ENCODE measurements at places on chromosomes 2 and 18. TPM values are rescaled to one million over a fixed set of nuclear protein-coding genes. Genes with fewer than 3 reads are reported as not detected.

- H3K36me3 ChIP-seq, result no peaks in the 10 kb centered on the region
- DNase-seq, result no peak
- no peaks in the 10 kb centered on the region for H3K4me1 ChIP-seq
- H3K27me3 ChIP-seq, result peaks cover 24% of the 10 kb centered on the region
- H3K27ac ChIP-seq, result no peak overlapping the region
Observed at GRCh38 chr2:176574484-176575236, 305.4 kb downstream of the MTX2 start.

- no peak overlapping the region for H3K4me3 ChIP-seq
- H3K27me3 ChIP-seq, result no peaks in the 10 kb centered on the region
- no peak overlapping the region for H3K27ac ChIP-seq
- no peak for DNase-seq
Observed at GRCh38 chr2:100976061-100976460, 26.0 kb upstream of the RPL31 start.

GRCh38 chr2:205929246-205929942 lies 156.6 kb downstream of the INO80D start:
- H3K4me3 ChIP-seq, result no peak overlapping the region
- peaks cover 9% of the 10 kb centered on the region for H3K4me1 ChIP-seq
- no peak overlapping the region for H3K27ac ChIP-seq
- H3K27me3 ChIP-seq, result peaks cover 33% of the 10 kb centered on the region
- no peaks in the 10 kb centered on the region for H3K36me3 ChIP-seq
- DNase-seq, result no peak

DNA sequence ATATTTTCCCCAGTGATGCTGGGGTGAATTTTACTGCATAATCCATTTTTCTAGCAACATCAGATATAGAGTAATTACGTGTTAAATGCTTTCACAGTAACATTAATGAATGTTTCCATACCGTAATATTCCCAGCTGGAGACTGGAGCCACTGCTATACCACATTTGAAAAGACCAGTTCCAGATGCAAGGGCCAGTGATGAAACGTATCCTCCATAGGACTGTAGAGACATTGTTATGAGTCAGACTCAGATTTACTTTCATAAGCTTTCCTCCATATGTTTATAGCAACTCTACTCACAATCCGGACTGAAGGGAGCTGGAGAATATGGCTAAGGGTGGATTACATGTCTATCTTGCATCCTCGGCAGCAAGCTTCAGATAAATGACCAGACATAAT lies 22.7 kb upstream of the GCG start:
- no peak overlapping the region for H3K4me3 ChIP-seq
- no peaks in the 10 kb centered on the region for H3K36me3 ChIP-seq
- no peaks in the 10 kb centered on the region for H3K4me1 ChIP-seq
- no peak overlapping the region for H3K27ac ChIP-seq
- no peak for DNase-seq

- H3K36me3 ChIP-seq, result no peaks in the 10 kb centered on the region
- H3K27ac ChIP-seq, result no peak overlapping the region
- H3K4me1 ChIP-seq, result peaks cover 6% of the 10 kb centered on the region
- peaks cover 3% of the 10 kb centered on the region for H3K27me3 ChIP-seq
Observed at GRCh38 chr2:174024524-174025270, 59.5 kb upstream of the SP3 start.

DNA sequence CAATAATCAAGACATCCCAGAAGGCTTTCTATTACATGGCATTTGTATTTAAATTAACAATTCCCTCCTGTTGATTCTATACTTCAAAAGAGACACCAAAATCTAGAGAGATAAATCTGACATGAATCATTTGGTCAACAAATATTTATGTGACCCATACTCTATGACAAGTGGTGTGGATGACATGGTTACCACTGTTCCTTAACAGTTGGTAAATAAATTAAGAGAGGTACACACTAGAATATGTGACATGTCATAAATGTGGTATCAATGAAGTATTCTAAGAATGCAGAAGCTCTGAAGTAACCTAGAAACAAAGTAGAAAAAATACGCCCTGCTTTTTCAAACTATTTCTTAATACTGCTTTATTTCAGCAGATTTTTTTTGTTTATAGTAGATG lies 255.4 kb downstream of the EXOC6B start:
- DNase-seq, result no peak
- no peaks in the 10 kb centered on the region for H3K36me3 ChIP-seq
- H3K27me3 ChIP-seq, result no peaks in the 10 kb centered on the region
- no peaks in the 10 kb centered on the region for H3K4me1 ChIP-seq

GRCh38 chr2:74895001-74895400 lies 61.1 kb downstream of the HK2 start:
- no peaks in the 10 kb centered on the region for H3K4me1 ChIP-seq
- H3K27ac ChIP-seq, result no peak overlapping the region
- no peaks in the 10 kb centered on the region for H3K27me3 ChIP-seq
- H3K4me3 ChIP-seq, result no peak overlapping the region
- DNase-seq, result no peak

GRCh38 chr2:74472086-74472944 lies at the start of gene MRPL53:
Gene MRPL53, minus strand, starts transcription at chr2:74472680. Its CDS starts 20 bp downstream, at chr2:74472660.
- H3K4me1 ChIP-seq, result peaks cover 22% of the 10 kb centered on the region
- DNase-seq, result peak; percentile 99
- H3K4me3 ChIP-seq, result peak within 1 kb of the TSS; percentile 99
- H3K27ac ChIP-seq, result peak within 1 kb of the TSS; percentile 98

DNA sequence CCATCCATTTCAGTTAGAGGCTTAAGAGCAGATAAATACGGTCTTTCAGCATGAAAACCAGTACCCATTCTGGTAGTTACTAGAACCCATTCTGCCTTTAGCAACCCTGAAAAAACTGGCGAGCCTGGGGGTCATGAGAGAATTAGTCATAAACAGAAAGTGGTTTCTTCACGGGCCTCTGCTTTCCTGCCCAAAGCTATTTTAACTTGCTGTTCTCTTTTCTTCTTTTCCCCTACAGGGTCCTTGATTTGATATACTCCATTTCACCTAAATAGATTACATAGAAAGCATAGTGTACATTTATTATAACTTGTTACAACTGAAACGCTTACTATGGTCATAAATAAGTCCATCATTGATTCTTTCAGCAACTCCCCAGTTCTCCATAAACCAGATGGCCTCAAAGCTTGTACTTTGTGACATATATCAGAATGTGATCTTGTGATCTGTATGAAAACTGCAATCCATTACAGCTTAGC lies 48.3 kb downstream of the WDFY1 start:
- peak overlapping the region; percentile 42 for H3K4me3 ChIP-seq
- DNase-seq, result no peak
- H3K27me3 ChIP-seq, result no peaks in the 10 kb centered on the region
- peaks cover 62% of the 10 kb centered on the region for H3K36me3 ChIP-seq
- H3K27ac ChIP-seq, result peak overlapping the region; percentile 76
- peaks cover 15% of the 10 kb centered on the region for H3K4me1 ChIP-seq

GRCh38 chr2:44751754-44752479 lies 189.6 kb upstream of the SIX3 start:
- no peaks in the 10 kb centered on the region for H3K27me3 ChIP-seq
- DNase-seq, result no peak

DNA sequence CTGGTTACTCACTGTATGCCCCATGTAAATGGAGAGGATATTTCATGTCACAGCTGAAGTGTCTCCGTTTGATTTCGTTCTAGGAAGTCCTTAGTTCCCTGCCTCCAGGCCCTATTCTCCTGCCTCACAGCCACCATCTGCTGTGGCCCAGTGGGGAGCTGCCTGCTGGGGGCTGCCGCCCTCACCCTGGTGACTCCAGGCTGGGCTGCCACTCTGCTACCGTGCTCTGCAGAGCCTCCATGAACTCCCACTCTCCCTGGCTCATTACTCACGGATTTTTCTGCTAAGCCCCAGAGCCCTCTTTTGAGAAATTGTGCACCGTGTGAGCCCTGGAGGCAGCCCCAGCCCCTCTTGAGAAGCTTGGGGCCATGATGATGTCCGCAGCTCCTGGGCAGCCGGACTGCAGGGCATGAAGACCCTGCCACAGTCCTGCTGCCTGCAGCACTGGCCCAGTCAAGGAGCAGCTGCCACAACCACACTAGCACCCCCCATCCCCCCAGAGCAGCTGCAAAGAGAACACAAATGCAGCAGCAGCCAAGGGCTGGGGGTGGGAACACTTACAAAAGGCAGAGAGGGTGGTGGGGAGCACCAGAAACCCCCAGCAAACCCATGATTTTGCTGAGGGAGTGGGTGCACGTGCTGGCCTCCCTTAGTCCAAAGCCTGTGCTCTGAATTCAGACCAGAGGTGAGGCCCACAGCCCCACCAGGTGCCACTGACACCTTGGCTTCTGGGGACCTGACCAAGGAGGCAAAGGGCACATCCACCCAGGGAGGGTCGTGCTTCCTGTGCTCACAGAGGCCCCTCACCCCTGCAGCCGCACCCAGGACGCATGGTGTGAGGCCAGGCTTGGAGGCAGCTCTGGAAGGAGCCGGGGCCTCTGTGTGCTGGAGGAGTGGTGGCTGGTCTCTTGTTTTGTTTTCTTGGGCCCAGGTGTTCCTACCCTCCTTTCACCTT lies 270.2 kb upstream of the RAB6C start:
- H3K27me3 ChIP-seq, result no peaks in the 10 kb centered on the region
- DNase-seq, result peak; percentile 43
- no peaks in the 10 kb centered on the region for H3K36me3 ChIP-seq
- H3K4me1 ChIP-seq, result no peaks in the 10 kb centered on the region

- no peak overlapping the region for H3K4me3 ChIP-seq
- H3K27ac ChIP-seq, result no peak overlapping the region
- no peaks in the 10 kb centered on the region for H3K36me3 ChIP-seq
- DNase-seq, result no peak
- H3K4me1 ChIP-seq, result peaks cover 9% of the 10 kb centered on the region
- H3K27me3 ChIP-seq, result peaks cover 2% of the 10 kb centered on the region
Observed at GRCh38 chr2:100270381-100271146, 51.7 kb downstream of the LONRF2 start.

GRCh38 chr18:11689669-11690565 lies 853 bp downstream of the GNAL start:
- no peak overlapping the region for H3K27ac ChIP-seq
- peak overlapping the region; percentile 55 for H3K4me3 ChIP-seq
- peak; percentile 58 for DNase-seq
- peaks cover 40% of the 10 kb centered on the region for H3K27me3 ChIP-seq
- no peaks in the 10 kb centered on the region for H3K36me3 ChIP-seq

The NEU2 gene
- total RNA-seq, result not detected

The CAPN13 gene
- total RNA-seq, result not detected

The LIMS3 gene
- not detected for total RNA-seq

The CD302 gene
- total RNA-seq, result 0.54 TPM

The ABCA12 gene
- not detected for total RNA-seq
